Hematopoietic multipotent progenitor cell treated with erythropoietin and hydrocortisone succinate and interleukin-3 and kit ligand, for 6 days (in vitro differentiated cells): ENCODE measurements at places on chromosomes 7 and 10.
A peak's percentile ranks its signal among the peaks of the same experiment; 100 is the strongest.

DNA sequence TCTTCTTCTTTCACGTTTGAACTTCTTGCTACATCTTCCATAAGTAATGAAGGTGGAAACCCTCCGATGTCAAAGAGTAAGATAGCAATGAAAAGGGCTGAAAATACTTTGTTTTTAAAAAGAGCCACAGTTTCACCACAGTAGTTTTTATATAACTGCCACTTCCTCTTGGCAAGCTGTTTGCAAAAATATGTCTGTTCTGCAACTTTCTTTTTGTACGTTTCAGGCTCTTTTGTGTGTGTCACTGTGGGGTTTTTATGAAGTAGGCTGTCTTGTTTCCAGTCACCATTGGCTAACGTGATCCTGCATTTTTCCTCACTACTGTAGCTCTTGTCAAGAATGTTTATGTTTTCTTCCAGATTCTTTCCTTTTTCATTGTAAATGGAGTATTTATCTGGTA lies 55.6 kb downstream of the SLC16A9 start:
- peak; percentile 28 for DNase-seq

DNA sequence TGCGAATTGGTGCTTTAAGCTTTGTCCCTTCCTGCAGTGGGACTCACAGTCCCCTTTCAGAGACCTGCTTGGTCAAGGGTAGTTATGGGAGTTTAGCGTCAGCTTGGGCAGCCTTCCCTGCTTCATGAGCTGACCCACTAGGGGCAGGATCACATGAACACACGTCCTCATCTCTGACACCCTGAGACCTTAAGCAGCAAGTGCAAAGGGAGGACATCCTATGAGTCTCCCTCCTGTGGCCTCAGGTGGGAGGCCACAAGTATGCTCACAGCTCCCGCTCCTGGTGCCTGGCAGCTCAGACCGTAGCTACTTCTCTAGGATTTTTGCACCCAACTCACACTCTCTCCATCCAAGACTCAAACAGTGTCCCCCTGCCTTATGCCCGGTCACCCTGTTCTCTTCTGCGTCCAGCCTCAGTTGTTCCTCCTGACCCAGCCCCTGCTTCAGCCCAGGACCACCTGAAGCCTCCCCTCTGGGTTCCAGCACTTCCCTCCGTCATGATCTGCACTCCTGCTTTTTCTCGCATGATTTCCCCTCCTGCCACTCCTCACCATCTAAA lies 136.6 kb upstream of the FAM20C start:
- DNase-seq, result no peak

- DNase-seq, result peak; percentile 78
Measured at GRCh38 chr10:16612115-16612980, 90.7 kb upstream of the C1QL3 start.

DNA sequence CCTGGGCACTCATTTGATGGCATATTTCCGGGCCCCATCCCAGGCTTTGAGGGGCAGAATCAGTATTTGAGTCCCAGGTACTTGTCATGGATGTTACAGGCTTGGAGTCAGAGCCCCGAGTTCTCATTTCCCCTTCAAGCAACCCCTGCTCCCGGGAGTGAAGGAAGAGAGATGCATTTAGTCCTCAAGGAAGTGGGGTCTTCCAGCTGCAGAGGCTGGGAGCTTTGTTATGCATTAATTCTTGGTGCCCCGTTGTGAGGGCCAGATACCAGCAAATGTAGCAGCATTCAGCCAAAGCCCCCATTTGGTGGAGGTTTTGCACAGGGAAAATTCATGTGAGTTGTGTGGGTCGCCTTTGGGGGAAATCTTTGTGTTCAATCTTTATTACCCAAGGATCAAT lies 38.7 kb upstream of the TCERG1L start:
- no peak for DNase-seq

- DNase-seq, result no peak
Measured at GRCh38 chr10:105370692-105371091, 729.6 kb downstream of the SORCS3 start.

DNA sequence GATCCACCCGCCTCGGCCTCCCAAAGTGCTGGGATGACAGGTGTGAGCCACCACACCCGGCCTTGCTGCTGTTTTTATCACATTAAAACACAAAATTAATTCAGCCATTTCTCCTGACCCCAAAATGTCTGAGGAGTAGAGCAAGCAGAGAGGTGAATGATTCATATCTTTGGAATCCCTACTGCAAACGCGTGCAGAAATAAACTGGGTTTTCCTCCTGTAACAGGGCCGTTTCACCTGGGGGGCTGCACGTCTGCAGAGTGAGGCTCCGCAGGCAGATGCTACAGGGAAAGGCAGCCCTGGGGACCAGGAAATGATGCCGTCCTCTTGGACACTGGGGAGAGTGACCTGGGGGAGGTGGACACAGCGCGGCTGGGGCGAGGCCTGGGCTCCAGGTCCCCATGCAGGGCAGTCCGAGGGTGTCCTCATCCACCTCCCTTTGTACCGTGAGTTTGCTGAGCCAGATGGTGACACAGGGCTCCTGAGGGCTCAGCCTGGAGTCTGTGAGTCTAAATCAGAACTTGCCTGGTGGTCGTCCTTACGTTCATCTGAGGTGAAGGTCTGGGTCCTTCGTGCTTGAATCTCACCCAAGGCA lies 41.9 kb downstream of the PDGFA start:
- no peak for DNase-seq

DNA sequence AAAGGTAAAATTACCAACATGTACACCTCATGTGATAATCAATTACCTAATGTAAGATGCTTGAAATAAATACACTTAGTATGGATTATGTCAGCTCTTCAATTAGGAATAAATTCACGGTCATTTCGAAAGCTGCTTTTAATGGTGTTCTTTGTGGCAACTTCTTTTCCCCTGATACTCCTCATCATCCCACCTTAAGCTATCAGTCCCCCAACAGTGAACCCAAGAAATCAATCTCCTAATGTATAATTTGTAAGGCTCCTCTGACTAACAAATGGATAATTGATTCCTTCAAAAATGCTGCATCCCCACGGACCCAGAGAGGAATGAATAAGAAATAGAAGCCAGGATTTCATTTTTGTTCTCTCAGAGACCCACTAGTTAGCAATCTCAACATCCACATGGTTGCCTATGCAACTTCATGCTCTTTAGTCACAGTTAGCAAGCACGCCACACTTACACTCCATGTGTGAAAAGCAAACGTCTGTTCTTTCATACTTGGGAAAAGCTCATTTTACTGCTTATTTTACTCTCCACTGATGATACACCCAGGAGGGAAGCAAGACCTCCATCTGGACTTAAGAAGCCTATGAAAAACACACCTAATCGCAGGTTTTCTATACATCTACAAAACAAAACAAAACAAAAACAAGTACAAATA lies 70.1 kb downstream of the VPS41 start:
- no peak for DNase-seq

DNA sequence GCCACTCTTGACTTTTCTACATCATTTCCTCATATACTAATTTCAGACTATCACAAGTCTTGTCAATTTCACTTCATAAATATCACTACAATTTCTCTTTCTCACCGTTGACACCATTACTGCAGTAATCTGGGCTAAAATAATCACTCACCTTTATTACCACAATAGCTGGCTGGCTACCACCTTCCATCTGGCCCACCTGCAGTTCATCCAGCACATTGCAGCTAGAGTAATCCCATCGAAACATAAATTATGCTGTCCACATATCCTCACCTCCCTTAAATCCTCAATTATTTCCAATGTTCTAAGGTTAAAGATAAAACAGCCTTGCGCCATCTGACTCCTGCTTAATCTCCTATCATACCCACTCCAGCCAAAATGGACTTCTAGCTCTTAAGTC lies 16.0 kb downstream of the DGKB start:
- no peak for DNase-seq

GRCh38 chr7:117730390-117730789 lies 142.9 kb downstream of the CTTNBP2 start:
- no peak for DNase-seq

DNA sequence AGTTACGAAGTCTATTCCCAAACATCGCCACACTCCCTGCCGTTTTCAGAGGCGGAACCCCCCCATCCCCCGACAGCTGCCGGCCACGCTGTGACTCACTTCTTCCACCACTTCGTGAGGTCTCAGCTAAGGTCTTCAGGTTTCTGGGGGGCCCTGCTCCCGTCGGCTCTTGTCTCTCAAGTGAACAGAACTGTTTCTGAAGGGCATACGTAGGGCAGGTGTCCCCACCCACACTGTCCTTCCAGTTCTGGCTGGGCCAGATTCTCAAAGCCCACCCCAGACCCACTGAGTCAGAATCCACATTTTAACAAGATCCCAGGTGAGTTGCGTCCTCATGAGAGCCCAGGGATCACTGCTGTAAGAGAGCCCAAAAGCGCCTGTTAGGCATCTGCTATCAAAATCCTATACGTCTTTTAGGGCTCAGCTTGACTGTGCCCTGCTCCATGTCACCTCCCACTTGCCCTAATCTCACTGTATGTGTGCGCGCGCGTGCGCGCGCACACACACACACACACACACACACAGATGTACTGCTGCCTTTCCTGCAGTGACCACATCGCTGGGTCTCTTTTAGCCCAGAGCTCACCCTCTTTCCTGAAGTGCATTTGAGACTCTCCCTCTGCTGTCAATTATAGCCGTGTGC lies 78.8 kb downstream of the PROSER2 start:
- DNase-seq, result peak; percentile 53

DNA sequence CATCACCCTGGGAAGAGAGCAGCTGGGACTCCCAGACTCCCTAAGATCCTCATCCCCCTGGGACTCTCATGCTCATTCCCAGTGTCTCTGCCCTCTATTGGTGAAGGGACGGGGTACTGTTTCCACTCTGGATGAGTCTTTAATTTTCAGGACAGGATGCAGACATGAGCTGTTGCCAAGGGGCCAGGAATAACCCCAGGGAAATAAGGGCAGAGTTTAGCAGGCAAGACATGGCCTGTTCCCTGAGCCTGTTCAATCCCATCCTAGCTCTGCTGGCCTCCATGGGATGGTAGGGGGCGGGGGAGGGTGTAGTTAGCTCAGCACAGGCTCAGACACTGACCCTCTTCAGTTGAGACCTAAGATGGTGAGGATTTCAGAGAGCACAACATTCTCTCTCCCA lies 14.0 kb downstream of the C10orf105 start:
- no peak for DNase-seq

- no peak for DNase-seq
Measured at GRCh38 chr7:99897322-99898022, 20.6 kb upstream of the OR2AE1 start.

GRCh38 chr10:73206385-73206784 lies 38.5 kb downstream of the FAM149B1 start:
- DNase-seq, result no peak

DNA sequence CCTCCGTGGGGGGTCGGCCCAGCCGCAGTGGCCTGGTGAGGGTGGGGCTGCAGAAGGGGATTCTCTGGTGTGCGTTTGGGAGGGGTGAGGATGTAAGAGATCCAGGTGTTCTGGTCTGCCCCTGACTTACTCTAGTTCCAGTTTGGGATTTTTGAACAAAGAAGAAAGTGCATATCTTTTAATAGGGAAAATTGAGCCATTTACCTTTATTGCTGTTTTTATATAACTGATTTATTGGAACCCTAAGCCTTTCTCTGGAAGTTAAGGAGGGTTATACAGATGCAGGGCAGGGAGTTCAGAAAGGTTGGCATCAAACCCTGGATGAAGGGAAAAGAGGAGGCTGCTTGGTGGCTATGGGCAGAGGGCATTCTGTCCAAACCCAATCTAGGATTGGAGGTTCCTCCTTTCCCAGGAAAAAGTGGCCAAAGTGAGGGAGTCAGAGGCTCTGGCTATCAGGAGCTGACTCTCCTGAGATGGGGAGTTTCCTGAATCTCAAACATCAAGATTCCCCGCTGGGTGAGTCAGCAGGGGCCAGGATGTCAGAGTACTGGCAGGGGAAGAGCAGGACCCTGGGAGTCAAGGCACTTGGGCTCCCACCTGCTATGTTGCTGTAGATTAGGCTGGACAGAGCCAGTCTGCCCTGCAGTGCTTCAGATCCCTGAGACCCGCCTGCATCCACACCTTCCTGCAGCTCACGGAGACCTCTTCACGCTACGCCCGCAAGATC lies 67.5 kb downstream of the CLIP2 start:
- DNase-seq, result no peak

GRCh38 chr10:97718178-97718577 lies 4.6 kb downstream of the MARVELD1 start:
- DNase-seq, result peak; percentile 46

DNA sequence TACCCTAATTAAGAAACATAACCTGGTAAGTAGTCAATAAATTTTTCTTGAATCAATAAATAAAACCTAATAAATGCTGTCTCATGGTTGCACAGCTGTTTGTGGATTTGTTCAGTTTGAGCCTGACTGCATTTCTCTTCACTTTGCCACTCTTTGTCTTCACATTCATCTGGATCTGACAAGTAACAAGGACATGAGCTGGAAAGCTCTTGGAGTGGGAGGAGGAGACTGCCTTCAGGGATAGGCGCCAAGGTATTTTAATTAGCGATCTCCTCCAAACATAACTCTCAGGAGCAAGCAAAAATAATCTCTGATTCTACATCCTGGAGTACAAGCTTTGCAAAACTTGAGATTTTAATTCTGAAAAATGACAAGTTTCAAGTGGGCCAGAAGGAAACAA lies 251.0 kb downstream of the BMPER start:
- DNase-seq, result no peak

DNA sequence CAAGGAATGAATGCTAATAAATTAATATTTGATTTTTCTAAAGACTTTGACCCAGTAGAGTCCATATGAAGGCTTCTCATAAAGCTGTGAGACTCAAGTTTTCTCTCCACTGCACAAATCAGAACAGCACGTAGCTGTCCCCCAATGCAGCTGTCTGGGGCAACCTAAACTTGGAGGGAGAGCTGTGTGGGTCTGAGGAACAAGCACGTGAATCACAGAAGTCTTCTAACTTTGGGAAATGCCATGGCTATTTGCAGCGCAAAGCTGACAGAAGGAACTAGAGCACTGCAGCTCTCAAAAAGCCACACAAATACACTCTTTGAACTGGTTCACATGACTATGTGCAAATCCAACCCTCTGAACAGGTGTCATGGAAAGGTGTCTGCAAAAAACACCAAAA lies 47.9 kb downstream of the COL1A2 start:
- no peak for DNase-seq

DNA sequence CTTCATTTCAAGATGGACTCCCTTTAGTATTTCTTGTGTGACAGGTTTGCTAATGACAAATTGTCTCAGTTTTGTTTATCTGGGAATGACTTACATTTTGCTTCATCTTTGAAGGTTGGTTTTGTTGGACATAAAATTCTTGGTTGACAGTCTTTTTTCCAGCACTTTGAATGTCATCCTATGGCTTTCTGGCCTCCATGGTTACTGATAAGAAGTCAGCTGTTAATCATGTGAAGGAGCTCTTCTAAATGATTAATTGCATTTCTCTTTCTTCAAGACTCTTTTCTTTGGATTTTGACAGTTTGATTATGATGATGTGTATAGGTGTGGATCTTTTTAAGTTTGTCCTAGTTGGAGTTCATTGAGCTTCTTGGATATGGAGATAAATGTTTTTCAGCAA lies 26.9 kb upstream of the HHEX start:
- DNase-seq, result peak; percentile 36

- DNase-seq, result peak; percentile 53
Measured at GRCh38 chr7:99409806-99410205, 1.0 kb downstream of the BUD31 start.

DNA sequence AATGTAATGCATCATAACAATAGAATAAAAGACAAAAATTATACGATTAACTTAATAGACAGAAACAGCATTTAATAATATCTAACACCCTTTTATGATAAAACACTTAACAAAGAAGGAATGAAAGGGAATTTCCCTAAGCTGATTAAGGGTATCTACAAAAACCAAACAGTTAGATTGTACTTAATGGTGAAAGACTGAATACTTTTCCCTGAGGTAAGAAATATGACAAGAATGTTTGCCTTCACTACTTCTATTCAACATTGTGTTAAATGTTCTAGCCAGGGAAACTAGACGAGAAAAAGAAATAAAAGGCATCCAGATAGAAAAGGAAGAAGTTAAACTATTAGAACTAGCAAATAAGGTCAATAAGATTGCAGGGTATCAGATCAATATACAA lies 276.9 kb downstream of the BAMBI start:
- no peak for DNase-seq
